Activated CD4-positive, alpha-beta T cell treated with anti-CD3 and anti-CD28 coated beads, Interleukin-2, amount 50 U/mL, for 48 hours (primary cell): ENCODE measurements at places on chromosomes 4 and X.

- DNase-seq: peak; percentile 61
Measured at GRCh38 chrX:135596495-135596894, 76.0 kb downstream of the INTS6L start.

DNA sequence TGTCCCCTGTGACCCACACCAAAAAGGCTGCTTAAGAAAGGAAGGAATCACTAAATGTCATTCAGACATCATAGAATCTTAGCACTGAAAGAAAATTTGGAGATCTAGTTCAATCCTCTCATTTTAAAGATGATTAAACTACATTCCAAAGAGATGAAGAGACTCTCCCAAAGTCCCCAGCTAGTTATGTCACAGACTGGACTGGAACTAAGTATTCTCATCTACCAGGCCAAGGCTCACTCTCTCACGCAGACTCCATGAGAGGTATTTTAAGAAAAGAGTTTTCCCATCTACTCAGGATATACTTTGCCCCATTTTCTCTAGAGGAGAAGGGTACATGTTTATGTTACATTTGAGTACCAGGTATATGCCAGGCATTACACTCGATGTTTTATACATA lies 6.9 kb downstream of the FABP2 start:
- no peak for DNase-seq

GRCh38 chr4:2269206-2269531 lies 7.3 kb upstream of the MXD4 start:
- DNase-seq: no peak

GRCh38 chrX:132463411-132463810 lies 25.4 kb downstream of the MBNL3 start:
- peak; percentile 20 for DNase-seq

DNA sequence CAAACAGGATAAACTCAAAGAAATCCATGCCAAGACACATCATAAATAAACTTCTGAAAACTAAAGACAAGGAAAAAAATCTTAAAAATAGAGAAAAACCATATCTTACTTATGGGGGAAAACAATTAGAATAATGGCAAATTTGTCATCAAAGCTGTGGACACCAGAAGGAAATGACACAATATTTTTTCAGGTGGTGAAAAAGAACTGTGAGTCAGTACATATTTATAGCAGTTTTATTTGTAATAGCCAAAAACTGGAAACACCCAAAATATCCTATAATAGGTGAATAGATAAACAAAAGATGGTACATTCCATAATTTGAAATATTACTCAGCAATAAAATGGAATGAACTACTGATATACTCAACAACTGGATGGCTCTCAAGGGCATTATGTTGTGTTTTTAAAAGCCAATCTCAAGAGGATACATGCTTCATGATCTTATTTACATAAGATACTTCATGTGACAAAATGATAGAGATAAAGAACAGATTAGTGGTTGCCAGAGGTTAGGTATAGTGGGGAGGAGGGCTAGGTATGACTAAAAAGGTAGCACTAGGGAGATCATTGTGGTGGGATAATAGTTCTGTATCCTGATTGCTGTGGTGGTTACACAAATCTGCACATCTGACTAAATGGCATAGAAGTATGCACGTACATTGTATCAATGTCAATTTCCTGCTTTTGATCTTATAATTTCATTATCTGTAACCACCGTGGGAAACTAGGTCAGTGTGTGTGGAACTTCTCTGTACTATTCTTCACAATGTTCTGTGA lies 191.9 kb downstream of the PPP1R2C start:
- DNase-seq: no peak

DNA sequence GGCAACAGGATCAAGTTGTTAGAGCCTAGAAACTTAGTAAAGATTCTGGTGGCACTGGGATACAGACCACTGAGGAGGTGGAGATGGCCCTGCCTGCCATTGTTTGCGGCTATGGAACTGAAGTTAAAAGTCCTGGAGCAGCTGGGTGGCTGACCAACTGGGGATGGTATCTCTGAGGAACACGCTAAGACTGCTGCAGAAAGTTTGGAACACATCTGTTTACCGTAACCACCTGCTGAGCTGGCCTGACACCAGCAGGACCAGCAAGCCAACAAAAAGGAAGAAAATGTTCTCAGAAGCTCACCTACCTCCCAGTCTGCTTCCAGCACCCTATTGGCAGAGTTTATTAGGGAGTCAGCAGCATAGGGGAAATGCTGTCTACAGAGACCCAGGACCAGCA lies 17.4 kb upstream of the PACRGL start:
- no peak for DNase-seq
